ENCODE measurements at places on chromosomes 5 and 9. TPM values are rescaled to one million over a fixed set of nuclear protein-coding genes. Genes with fewer than 3 reads are reported as not detected.

Gene F2RL2
- not detected for polyA plus RNA-seq

Gene SPTLC1
- 123 TPM for polyA plus RNA-seq

Gene ANKRD31
- 0.18 TPM for polyA plus RNA-seq

Gene DMRT3
- polyA plus RNA-seq, result not detected

Gene ACTBL2
- 2.7 TPM for polyA plus RNA-seq

Gene PRDM9
- polyA plus RNA-seq, result not detected

Gene P4HA2
- 93.6 TPM for polyA plus RNA-seq

Gene BSPRY
- 0.54 TPM for polyA plus RNA-seq

Gene SPATA9
- not detected for polyA plus RNA-seq

Gene FAM81B
- not detected for polyA plus RNA-seq

Gene FBXW2
- 68.3 TPM for polyA plus RNA-seq

Gene CCDC187
- not detected for polyA plus RNA-seq

Gene ASS1
- polyA plus RNA-seq, result 165 TPM

Gene DTWD2
- polyA plus RNA-seq, result 2.2 TPM

Gene FIBCD1
- 0.79 TPM for polyA plus RNA-seq

Gene NUTM2F
- polyA plus RNA-seq, result not detected

Gene BHMT
- polyA plus RNA-seq, result not detected

Gene APBA1
- 0.89 TPM for polyA plus RNA-seq

Gene CORO2A
- polyA plus RNA-seq, result 31.7 TPM

Gene GPSM1
- 2.5 TPM for polyA plus RNA-seq

Gene SLC4A9
- polyA plus RNA-seq, result 0.14 TPM

Gene ORM2
- not detected for polyA plus RNA-seq

Gene SH3GL2
- polyA plus RNA-seq, result not detected

Gene ABO
- not detected for polyA plus RNA-seq

Gene FREM1
- 0.05 TPM for polyA plus RNA-seq

Gene FOXD4L4
- 0.03 TPM for polyA plus RNA-seq

Gene HTR4
- 0.09 TPM for polyA plus RNA-seq

Gene GMCL2
- not detected for polyA plus RNA-seq

Gene GARIN3
- polyA plus RNA-seq, result not detected

Gene FBN2
- 40.5 TPM for polyA plus RNA-seq

Gene IL6ST
- 41.3 TPM for polyA plus RNA-seq

Gene ZNF367
- polyA plus RNA-seq, result 2.0 TPM

Gene PCDHA10
- 0.06 TPM for polyA plus RNA-seq

Gene PKD2L2
- polyA plus RNA-seq, result not detected

Gene SPATA31D4
- not detected for polyA plus RNA-seq

Gene ARL14EPL
- polyA plus RNA-seq, result not detected

Gene ITK
- polyA plus RNA-seq, result not detected
